ENCODE measurements at places on chromosomes 12 and 14. TPM values are rescaled to one million over a fixed set of nuclear protein-coding genes. Genes with fewer than 3 reads are reported as not detected.

The CD27 gene
- 2.2 TPM for polyA plus RNA-seq

The STAC3 gene
- 7.8 TPM for polyA plus RNA-seq

The KCNJ8 gene
- 19.4 TPM for polyA plus RNA-seq

The LTB4R2 gene
- 3.2 TPM for polyA plus RNA-seq

The TGM1 gene
- 4.2 TPM for polyA plus RNA-seq

The ARHGEF40 gene
- polyA plus RNA-seq: 71.6 TPM

The TAMALIN gene
- polyA plus RNA-seq: 17.7 TPM

The FSCB gene
- not detected for polyA plus RNA-seq

The REM2 gene
- polyA plus RNA-seq: 1.9 TPM

The C1RL gene
- polyA plus RNA-seq: 28.4 TPM

The TMEM132D gene
- polyA plus RNA-seq: 1.6 TPM

The P2RX2 gene
- 1.6 TPM for polyA plus RNA-seq

The TTC6 gene
- 0.55 TPM for polyA plus RNA-seq

The MYRFL gene
- 4.0 TPM for polyA plus RNA-seq

The OTUB2 gene
- polyA plus RNA-seq: 4.7 TPM

The DAAM1 gene
- 51.4 TPM for polyA plus RNA-seq

The CCDC60 gene
- polyA plus RNA-seq: not detected

The COX8C gene
- 0.78 TPM for polyA plus RNA-seq

The PRKD1 gene
- 32.4 TPM for polyA plus RNA-seq

The POTEM gene
- not detected for polyA plus RNA-seq

The OR4E2 gene
- not detected for polyA plus RNA-seq

The LPCAT3 gene
- polyA plus RNA-seq: 66.6 TPM

The TMEM63C gene
- polyA plus RNA-seq: 2.4 TPM

The TSFM gene
- polyA plus RNA-seq: 46.9 TPM

The ARG2 gene
- polyA plus RNA-seq: 11.6 TPM

The LHX5 gene
- not detected for polyA plus RNA-seq

The CLEC1A gene
- 4.2 TPM for polyA plus RNA-seq

The IKBIP gene
- polyA plus RNA-seq: 21.3 TPM

The KRT75 gene
- polyA plus RNA-seq: not detected

The GPRC5D gene
- polyA plus RNA-seq: 0.64 TPM

The DBX2 gene
- polyA plus RNA-seq: 0.10 TPM

The E2F7 gene
- 7.5 TPM for polyA plus RNA-seq

The SCN8A gene
- 1.6 TPM for polyA plus RNA-seq

The LRRC43 gene
- polyA plus RNA-seq: 8.0 TPM

The PRIMA1 gene
- polyA plus RNA-seq: 1.4 TPM

The PTPRQ gene
- polyA plus RNA-seq: 26.1 TPM

The FNTB gene
- polyA plus RNA-seq: 37.7 TPM

The MLH3 gene
- polyA plus RNA-seq: 34.9 TPM

Data from renal pelvis (tissue), 12 donors.